Fibroblast of the aortic adventitia (primary cell): ENCODE measurements at places on chromosomes 2 and 18. TPM values are rescaled to one million over a fixed set of nuclear protein-coding genes. Genes with fewer than 3 reads are reported as not detected.

Gene TRPM8
- total RNA-seq = 0.63 TPM in 1 of 2 replicates, not detected in the other

Gene EML6
- total RNA-seq = 0.49 and 2.8 TPM in 2 replicates

Gene GALNT14
- total RNA-seq = 0.72 TPM in 1 of 2 replicates, not detected in the other

Gene GTF2A1L
- total RNA-seq = 5.0 TPM in 1 of 2 replicates, not detected in the other

Gene SULT1C4
- 0.33 TPM in 1 of 2 replicates, not detected in the other for total RNA-seq

Gene FEV
- not detected in 2 replicates for total RNA-seq

Gene NRBP1
- 40.1 and 118 TPM in 2 replicates for total RNA-seq

Gene ERMN
- 0.18 TPM in 1 of 2 replicates, not detected in the other for total RNA-seq

Gene STARD6
- total RNA-seq = not detected in 2 replicates

Gene ASPRV1
- total RNA-seq = 0.54 TPM in 1 of 2 replicates, not detected in the other

Gene MAL
- total RNA-seq = not detected in 2 replicates

Gene MARCHF4
- 0.57 and 1.3 TPM in 2 replicates for total RNA-seq

Gene DPP4
- 138 and 203 TPM in 2 replicates for total RNA-seq

Gene CDH19
- total RNA-seq = not detected in 2 replicates

Gene RIT2
- total RNA-seq = not detected in 2 replicates

Gene SH3RF3
- 2.1 and 8.4 TPM in 2 replicates for total RNA-seq

Gene CPO
- 0.18 TPM in 1 of 2 replicates, not detected in the other for total RNA-seq

Gene DSC3
- total RNA-seq = 0.09 and 12.1 TPM in 2 replicates

Gene PROKR1
- total RNA-seq = not detected in 2 replicates

Gene KRTCAP3
- not detected in 2 replicates for total RNA-seq

Gene SERPINB11
- not detected in 2 replicates for total RNA-seq

Gene RGPD4
- 0.16 TPM in 1 of 2 replicates, not detected in the other for total RNA-seq

Gene CD8B2
- total RNA-seq = not detected in 2 replicates

Gene UGT1A3
- total RNA-seq = not detected in 2 replicates

Gene REG1B
- total RNA-seq = not detected in 2 replicates

Gene BCL11A
- total RNA-seq = 0.09 TPM in 1 of 2 replicates, not detected in the other
